ENCODE measurements at places on chromosomes 2 and 18.

- DNase-seq: no peak
These were observed 317.2 kb upstream of the CDH2 start for GRCh38 chr18:28494151-28494550.

DNA sequence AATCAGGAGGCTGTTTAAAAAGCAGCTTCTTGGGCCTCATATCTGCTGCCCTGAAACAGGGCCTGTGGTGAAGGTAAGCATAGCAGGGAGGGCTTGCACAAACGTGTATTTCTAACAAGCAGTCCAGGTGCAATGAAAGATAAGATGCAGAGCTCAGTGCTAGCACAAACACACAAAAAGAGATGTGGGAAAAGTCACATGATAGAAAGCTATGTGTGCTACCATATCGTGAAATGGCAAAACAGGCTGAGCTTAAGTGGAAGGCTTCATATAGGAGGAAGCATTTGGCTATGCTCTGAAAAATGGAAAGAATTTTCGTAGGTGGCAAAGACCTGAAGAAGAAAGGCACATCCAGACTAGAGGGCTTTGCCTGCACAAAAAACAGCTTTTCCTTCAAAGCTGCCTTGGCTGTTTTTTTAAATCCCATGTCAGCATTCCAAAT, 10.2 kb downstream of the RSAD2 start:
- DNase-seq: no peak

GRCh38 chr2:152097801-152098495, 896 bp downstream of the CACNB4 start:
- DNase-seq: no peak

DNA sequence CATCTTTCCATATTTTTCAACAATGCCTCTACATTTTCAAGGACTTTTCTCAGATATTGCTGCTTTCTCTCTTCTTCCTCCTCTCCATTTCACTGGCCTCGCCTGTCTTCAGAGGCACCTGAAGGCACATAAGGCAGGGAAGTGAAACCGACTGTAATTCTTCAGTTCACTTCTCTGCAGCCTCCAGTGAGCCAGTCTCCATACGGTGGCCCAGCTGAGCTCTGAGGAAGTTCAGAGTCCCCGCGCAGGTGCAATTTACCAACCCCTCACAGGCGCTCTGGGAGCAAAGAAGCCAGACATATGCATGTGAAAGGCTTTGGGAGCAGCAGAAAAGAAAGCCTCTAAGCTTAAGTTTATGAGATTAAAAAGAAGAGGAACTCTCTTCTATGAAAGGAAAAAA, 12.4 kb downstream of the KLHL14 start:
- no peak for DNase-seq

DNA sequence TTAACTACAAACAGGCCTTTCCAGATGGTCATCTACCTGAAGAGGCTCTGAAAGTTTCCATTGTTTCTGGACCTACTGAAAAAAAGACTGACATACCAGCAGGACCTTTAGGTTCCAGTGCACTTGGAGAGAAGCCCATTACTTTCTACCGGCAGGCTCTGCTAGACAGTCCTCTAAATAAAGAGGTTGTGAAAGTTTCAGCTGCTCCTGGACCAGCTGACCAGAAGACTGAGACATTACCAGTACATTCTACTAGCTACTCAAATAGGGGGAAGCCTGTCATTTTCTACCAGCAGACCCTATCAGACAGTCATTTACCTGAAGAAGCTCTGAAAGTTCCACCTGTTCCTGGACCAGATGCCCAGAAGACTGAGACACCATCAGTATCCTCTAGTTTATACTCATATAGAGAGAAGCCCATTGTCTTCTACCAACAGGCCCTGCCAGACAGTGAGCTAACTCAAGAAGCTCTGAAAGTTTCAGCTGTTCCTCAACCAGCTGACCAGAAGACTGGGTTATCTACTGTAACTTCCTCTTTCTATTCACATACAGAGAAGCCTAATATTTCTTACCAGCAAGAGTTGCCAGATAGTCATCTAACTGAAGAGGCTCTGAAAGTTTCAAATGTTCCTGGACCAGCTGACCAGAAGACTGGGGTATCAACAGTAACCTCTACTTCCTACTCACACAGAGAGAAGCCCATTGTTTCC, 65.8 kb downstream of the ALMS1 start:
- DNase-seq: no peak

DNA sequence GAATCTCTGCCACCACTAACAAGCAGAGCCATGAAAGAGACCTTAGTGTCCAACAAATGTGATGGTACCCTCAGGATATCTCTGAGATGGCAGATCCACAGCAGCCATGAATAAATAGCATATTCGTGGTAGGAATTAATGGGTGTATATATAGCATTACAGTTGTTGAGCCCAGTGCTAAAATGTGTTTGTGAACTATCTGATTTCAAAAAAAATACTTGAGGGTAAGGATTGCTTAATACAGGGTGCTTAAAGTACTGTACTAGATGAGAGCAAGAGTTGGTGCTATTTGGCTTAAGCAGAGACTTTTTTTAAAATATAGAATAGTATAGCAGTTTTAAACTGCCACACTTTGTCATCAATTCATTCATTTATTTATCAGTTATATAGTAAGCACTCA, 101.5 kb upstream of the GALNT5 start:
- no peak for DNase-seq

- no peak for DNase-seq
These were observed 769 bp downstream of the FKBP1B start for GRCh38 chr2:24050041-24050979.

DNA sequence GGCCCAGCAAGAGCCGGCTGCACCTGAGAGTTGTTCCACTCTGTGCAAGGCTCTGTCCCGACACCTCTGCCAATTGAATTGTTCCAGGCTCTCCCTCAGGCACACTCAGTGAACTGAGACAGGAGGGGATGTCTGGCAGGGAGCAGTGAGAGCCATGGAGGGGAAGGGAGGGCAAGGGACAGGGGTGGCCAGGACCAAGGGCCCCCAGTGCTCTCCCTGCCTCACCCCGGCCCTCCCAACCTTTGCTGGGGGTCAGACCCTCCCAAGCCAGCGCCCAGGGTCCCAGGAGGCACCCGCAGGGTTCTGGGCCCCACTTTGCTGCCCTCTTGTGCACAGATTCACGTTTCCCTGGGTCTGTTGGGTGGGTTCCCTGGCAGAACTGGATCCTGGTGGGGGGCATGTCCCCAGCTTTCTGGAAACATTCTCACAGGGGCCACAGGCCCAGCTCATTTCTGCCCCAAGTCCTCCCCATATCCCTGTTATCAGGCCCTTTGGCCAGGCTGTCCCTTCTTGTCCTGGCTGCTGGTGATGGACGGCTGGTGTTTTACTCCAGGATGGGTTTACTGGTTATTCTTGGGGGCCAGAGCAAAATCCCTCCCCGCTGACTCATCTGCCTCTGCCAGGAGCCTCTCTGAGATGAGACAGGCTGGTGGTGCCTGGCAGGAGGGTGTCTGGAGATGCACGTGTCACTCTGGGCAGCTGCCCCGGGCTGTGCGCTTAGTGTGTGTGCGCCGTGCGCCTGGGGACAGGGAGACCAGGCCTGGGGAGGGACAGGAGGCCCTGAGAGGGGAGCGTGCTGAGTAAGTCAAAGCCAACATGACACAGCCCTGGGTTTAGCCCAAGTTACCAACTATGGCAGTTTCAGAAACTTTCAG, 136.5 kb upstream of the CTDP1 start:
- DNase-seq: no peak

GRCh38 chr2:2331881-2332280, 806 bp upstream of the MYT1L start:
- peak; percentile 73 for DNase-seq

DNA sequence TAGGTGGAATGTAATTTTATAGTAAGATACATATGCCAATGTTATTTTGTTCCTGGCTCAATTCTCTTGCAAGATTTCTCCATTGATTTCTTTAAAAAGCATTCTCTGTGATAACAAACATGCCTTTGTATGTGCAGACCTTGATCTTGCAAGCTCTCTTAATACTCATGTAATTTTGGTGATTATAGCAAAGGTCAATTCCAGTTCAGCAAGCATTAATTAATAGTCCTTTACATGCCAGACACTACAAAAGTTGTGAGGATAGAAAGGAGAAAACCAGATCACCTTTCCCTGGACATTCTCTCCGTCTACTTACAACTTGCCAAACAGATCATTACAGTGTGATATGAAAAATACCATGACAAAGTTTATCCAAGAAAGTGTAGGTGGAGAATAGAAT, 173.7 kb upstream of the DOK6 start:
- no peak for DNase-seq

GRCh38 chr18:449374-449773, 51.1 kb downstream of the COLEC12 start:
- no peak for DNase-seq

DNA sequence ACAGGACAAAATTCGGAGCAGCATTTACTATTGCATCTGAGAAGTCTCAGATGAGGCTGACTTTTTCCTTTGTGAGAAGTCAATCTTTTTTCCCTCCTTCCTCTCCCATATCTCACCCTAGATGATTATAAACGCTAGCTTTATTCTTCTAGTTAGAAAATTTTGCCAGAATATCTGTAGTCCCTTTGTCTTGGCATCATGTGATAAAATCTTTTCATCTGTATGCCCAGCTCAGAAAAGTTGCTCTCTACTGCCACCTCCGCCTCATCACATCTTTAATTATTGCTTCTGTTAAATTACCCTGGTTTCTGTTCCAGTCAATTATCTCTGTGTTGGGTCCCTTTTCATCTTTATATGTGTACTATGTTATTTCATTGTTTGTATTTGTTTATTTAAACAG, 210.8 kb upstream of the SLC35G4 start:
- DNase-seq: no peak

- DNase-seq: no peak
These were observed 52.8 kb downstream of the CLASP1 start for GRCh38 chr2:121596221-121597080.

DNA sequence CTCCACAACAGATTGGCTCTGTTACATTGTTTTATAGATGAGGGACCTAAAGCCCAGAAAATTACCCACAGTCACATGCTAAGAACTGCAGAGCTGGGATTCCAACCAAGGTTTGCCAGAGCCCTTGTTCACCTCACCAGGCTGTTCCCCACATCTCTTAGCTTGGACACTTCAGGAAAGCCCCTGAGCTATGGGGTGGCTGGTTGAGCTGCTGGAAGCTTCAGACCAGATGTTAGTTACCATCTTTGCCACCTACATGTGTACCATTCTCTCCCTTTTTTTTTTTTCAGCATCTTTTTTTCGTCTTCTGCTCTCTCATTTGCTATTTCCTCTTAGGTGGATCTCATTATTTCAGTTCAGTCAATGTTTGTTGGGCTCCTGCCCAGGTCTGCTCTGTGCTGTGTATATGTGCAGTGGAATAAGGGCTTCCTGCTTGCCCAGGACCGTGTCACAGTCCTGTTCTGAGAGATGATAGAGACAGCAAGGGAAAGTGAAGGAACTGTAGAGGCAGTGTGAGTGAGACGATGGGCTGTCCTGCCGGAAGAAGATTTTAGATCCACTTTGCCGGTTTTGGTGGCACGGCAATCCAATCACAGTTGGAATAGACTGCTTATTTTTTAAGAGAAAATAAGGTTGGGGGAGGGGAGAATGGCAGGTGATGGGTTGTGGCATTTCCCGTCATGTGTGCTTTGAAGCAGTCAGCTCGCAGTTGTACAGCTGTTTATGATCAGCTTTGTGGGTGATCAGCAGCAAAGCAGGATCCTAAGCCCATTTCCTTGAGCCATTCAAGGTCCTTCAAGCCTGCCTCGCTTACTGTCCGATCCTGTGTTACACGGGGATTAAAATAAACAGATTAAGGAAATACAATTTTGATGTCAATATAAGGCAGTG, 152.6 kb downstream of the RTN4 start:
- DNase-seq: no peak

GRCh38 chr2:7210712-7211111, 293.5 kb downstream of the RNF144A start:
- DNase-seq: no peak

DNA sequence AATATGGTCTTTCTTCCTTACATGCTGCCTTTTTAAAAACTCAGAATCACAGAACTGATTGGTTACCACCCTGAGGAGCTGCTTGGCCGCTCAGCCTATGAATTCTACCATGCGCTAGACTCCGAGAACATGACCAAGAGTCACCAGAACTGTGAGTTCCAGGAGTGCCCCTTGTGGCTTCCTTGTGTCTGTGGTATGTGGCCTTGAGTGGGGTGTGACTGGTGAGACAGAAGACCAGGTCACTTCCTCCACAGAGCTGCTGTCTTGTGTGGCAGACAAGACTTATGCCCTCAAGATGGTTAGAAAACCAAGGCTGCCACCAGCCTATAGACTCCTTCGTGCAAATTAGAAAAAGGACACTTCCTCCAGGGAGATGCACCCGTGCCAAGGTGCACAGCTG, 72.6 kb downstream of the EPAS1 start:
- no peak for DNase-seq

DNA sequence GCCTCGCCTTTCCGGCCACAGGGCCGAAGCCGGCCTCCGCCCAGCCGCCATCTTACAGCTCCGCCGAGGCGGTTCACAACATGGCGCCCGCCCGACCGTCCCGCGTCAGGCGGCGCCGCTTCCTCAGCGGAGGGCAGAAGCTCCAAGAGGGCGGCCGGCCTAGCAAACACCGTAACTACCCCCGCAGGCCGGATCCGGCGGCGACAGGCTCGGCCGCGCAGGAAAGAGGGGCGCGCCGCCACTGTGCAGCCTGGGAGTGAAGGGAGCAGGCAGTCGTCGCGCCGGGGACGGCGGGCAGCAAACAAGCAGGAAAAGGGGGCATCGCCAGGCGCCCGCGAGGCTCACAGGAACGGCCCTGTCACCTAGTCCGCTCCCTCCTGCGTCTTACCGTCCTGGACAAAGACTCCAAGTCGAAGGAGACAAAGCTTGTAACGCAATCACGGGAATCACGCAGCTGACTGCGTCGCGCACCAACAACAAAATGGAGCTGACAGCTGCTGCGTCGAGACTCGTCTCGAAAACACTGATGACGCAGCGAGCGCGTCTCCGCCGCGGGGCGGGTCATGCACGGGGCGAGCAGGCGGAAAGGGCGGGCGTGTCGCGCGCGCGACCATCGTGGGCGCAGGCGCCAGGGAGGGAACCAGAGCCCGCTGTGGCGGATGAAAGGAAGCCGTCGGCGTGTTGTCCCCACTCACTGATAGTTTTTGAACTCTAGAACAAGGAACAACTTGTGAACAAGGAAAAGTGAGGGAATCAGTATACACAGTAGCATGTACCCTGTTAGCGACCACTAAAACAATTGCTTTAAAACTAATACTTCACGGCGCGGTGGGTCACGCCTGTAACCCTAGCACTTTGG, at the start of gene CLK1:
CLK1 (minus strand) TSS at position 483 of the 859 bp plus-strand sequence. CDS start 2,796 bp downstream, outside the sequence.
- peak; percentile 77 for DNase-seq

- no peak for DNase-seq
These were observed 95.7 kb downstream of the TTC32 start for GRCh38 chr2:19806131-19806530.

GRCh38 chr18:8107426-8107825, 501.8 kb upstream of the RAB12 start:
- no peak for DNase-seq

DNA sequence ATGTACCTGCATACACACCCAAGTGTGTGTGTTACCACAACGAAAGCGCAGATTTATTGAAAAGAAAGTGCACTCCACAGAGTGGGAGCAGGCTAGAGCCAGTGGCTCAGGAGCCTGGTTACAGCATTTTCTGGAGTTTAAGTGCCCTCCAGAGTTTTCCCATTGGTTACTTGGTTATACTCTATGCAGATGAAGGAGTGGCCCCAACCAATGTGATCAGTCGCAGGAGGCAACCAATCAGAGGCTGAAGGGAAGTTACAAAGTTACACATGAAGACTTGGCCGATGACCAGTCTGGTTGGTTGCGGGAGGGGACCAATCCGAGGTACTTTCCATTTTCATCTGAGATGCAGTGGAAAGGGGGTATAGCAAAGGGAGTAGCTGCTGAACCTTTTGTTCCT, 13.5 kb upstream of the PRLH start:
- no peak for DNase-seq
